ENCODE measurements at places on chromosomes 5 and 9.

GRCh38 chr9:4762108-4762885 is 21.3 kb upstream of the AK3 start:
- H3K4me3 ChIP-seq: peak overlapping the region; percentile 11
- DNase-seq: no peak
- H3K4me1 ChIP-seq: peaks cover 17% of the 10 kb centered on the region
- no peaks in the 10 kb centered on the region for H3K27me3 ChIP-seq
- H3K36me3 ChIP-seq: no peaks in the 10 kb centered on the region
- peak overlapping the region; percentile 3 for H3K27ac ChIP-seq

DNA sequence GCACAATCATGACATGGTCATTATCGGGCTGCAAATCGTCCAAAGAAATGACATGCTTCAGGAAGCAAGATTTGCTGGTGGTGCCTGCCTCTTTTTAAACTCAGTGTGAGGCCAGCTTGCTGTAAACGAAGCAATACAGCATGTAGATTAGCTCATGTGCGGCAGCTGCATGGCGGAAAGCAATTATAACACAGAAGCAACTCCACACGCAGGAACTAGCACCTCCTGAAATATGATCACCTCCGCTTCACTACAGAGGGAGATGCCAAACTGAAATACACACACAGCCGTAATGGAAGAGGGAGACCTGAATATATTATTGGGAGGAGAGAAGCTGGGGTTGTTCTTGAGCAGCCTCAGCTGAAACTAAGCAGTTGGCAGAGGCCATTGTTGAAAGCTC is 312.5 kb downstream of the PSAT1 start:
- H3K4me3 ChIP-seq: no peak overlapping the region
- no peak for DNase-seq
- H3K36me3 ChIP-seq: no peaks in the 10 kb centered on the region
- no peak overlapping the region for H3K27ac ChIP-seq

DNA sequence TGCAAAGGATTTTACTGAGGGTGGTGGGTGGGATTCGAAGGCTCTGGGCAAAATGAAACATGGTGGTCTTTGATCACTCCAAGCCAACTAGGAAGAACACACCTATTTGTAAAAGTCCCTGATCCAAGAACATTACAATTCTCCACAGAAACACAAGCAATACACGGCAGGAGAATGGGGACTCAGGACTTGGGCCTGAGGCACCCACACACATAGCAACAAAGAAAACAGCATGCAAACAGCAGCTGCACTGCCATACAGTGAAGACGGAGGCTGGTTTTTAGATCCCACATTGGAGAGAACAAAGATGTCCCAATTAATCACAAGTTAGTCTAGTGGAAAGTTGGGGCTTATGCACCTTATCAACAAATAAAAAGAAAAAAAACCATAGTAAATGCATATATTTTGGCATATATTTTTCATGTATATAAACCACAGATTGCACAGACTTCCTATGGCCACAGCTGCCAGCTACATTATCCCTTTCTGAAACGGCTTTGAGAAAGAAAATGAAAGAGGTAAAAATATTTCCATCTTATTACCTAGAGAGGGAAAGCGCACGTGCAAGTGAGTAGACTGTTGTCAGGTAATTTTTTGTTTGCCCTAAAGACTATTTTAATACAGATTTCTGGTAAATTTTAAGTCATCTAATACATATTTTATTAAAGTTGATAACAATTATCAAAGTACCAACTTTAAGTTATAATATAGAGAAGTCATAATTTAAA is 410.9 kb downstream of the BNC2 start:
- H3K4me1 ChIP-seq: peaks cover 25% of the 10 kb centered on the region
- DNase-seq: no peak
- no peak overlapping the region for H3K27ac ChIP-seq

DNA sequence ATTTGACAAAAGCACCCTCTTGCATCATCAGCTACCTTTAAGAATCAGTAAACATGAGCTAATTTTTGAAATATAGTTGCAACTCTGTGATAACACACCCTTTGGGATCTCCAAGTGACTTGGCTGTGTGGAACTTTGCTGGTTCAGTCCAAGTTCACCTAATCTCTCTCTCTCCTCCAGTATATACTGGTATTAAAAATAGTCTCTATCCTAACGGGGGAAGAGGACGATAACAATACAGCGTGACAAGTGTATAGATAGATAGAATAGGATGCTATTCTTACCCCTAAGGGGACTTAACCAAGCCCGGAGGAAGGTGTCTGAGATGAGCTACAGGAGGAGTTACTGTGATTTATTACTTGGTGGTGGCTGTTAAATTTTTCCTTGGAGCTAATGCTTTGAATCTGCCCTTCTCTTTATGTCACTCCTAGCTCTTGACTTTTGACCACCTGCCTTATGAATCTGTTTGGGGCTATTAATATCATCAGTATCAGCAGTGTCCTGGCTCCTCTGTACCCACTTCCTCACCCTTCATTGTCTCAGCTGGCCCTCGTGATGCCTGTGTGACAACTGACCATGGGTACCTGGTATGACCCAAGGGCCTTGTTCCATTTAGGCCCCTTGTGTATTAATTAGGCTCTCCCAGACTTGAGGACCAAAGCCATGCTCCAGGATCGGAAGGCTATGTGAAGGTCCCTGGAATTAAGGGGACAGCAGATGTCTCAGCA is 223.9 kb downstream of the SREK1 start:
- H3K27me3 ChIP-seq: no peaks in the 10 kb centered on the region
- H3K27ac ChIP-seq: no peak overlapping the region
- DNase-seq: no peak
- H3K36me3 ChIP-seq: no peaks in the 10 kb centered on the region
- H3K4me1 ChIP-seq: no peaks in the 10 kb centered on the region
- no peak overlapping the region for H3K4me3 ChIP-seq
